ENCODE measurements at places on chromosomes 12 and 14.

GRCh38 chr12:52210186-52210924, 18.5 kb upstream of the KRT80 start:
- no peak for DNase-seq

DNA sequence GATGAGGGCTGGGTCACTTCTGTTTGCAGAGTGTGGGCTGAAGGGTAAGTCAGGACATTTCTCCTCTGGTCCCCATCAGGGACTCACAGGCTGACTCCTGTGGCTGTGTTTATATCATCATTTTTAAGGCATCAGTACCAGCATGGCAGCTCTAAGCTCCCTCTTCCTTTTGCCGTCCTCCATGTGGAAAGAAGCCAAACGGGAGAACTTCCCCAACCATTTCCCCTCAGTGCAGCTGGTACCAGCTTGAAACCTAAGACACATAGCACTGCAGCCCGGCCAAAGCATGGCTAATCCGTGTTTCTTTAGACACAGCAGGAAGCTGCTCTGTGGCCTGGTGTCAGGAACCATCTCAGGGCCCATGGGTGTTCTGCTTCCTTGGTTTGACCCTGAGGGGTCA, 31.9 kb upstream of the ATP2A2 start:
- DNase-seq = no peak

DNA sequence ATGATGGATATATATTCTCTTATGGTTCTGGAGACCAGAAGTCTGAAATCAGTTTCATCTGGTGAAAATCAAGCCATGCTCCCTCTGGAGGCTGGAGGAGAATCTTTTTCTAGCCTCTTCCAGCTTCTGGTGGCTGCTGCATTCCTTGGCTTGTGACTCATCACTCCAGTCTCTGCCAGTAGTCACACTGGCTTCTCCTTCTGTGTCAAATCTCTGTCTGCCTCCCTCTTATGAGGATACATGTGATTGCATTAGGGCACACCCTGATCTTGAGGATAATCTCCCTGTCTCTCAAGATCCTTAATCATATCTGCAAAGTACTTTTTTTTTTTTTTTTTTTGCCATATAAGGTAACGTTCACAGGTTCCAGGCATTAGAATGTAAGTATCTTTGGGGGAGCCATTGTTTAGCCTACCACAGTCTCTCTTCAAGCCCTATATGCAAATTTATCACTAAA, 17.7 kb downstream of the DNAL1 start:
- no peak for DNase-seq

DNA sequence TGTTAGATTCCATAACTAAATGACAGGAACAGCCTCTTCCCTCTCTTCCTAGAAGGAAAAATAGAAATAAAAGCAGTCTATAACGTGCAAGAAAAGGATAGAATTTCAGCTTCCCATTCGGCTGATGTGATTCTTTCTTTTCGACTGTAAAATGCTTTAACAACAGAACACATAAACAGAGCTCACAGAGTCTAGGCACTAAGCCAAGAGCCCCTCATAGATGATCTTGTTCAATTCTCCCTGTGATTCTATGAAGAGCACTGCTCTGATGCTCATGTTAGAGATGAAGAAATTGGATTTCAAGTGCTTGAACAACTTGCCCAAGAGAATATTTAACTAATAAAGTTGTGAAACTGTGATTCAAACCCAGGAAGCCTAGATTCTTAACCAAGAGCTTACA, 232.7 kb downstream of the RPAP3 start:
- DNase-seq = no peak

DNA sequence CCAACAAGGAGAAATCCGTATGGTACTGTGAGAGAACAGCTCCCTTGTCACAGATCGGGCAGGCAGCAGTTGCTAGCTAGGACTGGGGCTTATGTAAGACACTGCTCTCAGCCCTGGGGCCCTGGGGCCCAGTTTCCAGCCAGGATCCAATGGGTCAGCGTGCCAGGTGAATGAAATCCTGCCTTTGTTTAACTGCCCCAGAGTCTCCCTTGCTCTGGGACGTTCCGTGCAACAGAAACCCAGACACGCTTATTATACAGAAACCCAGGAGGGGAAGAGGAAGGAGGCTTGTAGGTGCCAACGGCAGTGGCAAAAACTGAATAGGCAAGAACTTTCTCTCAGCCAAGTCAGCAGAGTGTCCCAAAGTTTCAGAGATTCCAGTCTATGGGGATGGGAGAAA, 110.6 kb downstream of the DIO2 start:
- DNase-seq = no peak

- DNase-seq = no peak
Measured at GRCh38 chr14:99539491-99539890, 58.3 kb downstream of the CCNK start.

GRCh38 chr14:54489731-54490444, 1.1 kb upstream of the GMFB start:
- no peak for DNase-seq

DNA sequence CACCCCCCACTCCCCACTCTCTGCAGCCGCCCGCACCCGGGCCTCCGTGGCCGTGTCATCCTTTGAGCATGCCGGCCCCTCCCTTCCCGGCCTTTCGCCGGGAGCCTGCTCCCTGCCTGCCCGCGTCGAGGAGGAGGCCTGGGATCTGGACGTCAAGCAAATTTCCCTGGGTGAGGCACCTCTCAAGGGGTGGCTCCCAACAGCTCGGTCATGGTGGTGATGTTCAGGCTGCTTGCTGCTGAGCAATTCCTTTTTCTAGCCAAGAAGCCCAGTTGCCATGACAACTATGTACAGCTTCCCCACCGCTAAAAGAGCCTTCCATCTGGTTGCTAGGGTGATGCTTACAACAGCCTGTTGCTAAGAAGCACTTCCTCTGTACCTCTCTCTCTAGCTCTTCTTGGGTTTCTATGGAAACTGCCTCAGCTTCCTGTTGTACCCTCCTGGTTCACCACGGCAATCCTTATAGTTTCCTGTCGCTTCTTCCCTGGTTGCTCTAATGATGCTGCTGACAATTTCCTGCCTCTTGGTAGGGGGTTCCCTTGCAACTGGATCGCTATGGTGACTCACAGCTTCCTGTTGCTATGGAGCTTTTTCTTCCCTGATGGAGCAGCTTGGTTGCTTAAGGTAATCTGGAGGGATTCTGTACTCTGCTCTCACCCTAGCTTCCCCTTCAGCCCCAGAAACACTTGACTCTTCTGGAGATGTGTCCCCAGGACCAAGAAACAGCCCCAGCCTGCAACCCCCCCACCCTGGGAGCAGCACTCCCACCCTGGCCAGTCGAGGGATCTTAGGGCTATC, 11.0 kb downstream of the ZNF219 start:
- peak; percentile 37 for DNase-seq

GRCh38 chr14:75168586-75169335, 7.7 kb downstream of the TMED10 start:
- no peak for DNase-seq

GRCh38 chr14:57736391-57736790, 129.5 kb downstream of the SLC35F4 start:
- no peak for DNase-seq

DNA sequence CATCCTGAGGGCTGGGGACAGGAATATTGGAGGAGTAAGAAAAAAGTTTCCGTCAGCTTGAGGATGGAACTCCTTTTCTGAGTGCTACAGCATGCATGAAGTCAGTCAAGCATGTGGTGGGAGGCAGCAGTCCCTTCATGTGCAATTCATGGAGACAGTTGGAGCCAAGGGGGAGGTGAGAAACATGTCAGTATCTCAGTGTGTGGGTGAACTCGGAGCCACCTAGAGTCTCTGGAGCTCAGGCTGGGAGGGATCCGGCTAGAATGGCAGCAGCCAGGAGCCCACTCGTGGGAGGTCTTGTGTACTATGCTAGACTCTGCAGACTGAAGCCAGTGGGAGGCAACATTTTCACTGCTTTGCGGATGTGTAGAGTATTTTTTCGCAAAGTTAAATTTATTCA, 60.3 kb downstream of the AVPR1A start:
- no peak for DNase-seq

DNA sequence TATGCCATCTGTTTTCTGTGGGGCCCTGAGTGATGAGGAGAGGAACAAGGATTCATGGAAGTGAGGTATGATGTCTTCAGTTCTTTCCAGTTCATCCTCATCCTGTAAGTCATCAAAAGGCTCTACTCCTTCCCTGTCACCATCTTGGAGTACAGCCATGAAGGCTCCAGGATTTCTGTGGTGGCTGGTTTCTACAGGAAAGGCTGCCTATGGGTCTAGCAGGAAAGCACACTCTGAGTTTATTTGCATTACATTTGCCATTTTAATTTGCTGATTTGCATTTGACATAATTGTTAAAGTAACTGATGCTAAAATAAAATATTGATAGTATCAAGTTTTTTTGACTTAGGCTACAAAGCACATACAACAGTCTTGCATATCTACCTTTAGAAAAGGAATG, 11.2 kb downstream of the TTC6 start:
- DNase-seq = no peak

GRCh38 chr14:68703093-68703492, 89.8 kb downstream of the ZFP36L1 start:
- DNase-seq = no peak
